ENCODE measurements at places on chromosomes 5 and 9.

DNA sequence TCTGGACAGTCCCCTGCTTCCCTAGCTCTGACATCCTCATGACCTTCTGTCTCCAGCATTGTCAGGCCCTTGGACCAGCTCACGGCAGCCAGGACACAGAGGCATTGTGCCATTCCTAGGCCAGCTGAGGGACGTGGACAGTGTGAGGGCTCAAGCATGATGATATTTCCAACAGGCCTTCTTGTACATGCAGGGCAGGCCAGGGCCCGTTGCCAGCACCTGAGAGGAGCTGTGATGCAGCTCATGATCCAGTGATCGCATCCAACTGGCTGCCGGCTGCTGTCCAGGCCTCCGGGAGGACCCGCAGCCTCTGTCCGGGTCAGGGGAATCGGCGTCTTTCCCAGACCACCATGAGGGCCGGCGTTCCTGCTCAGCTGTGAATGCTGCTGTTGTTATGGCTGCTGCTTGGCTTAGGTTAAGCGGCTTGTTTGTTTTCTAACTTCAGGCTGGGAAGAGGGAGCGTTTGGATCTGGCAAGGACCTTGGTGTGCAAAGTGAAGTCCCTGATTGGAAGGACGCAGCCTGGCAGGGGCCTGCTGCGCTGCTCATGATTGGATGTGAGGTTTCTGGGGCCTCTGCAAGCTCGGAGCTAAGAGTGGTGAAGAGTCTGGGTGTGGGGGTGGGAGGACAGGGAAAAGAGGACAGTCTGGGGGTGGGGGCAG is 53.8 kb downstream of the PDZD2 start:
- DNase-seq: no peak

DNA sequence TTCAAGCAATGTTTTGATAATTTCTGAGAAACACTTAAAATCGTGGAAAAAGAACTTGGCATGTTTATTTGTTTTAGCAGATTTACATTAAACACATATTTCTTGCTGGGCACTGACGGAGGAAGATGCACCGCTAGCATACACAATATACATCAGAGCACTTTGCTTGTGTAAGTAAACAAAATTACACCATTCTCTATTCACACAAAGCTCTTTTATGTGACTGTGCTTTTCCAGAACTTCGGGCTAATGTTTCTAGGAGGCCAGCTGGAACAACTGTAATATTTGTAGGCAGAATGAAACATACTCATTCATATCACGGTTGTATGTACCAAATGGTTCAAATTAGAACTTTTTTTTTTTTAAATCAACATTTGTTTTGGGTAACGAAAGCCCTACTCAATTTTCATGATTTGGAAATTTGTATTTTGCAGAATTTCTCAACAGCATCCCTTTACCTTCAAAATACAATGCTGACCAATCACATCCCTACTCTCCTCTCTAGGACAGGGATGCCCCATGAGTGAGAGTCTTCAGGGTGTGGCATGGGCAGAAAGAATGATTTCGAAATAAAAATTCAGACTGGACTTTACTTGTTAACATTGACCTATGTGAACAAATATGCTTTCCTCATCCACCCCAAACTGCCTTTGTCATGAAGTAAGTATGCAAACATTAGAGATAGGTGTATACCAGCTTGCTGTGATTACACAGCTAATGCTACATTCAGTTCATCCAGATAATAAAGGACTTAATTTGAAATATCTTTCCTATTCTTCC is 425.1 kb downstream of the BNC2 start:
- DNase-seq: no peak

- DNase-seq: no peak
Observed at GRCh38 chr5:97097326-97098230, 44.8 kb downstream of the LIX1 start.

DNA sequence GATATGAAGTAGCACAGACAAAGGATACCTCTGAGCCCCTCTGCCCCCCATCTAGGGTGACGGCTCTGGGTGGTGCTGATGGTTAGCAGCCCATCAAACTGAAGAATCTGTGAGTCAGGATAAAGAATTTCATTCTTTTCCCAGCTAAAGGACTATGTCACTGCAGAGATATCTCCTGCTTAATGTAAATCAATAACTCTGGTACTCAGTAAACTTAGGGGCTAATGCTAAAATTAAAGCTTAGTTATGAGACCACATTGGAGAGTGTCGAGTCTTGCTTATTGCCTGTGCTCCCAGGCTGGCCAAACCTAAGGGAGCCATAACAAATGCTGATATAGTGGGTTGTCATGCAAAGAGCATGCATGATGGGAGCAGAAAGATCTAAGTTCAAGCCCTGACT is 25.6 kb upstream of the ACTBL2 start:
- no peak for DNase-seq

GRCh38 chr5:105350486-105351140 is 1788.0 kb upstream of the NUDT12 start:
- no peak for DNase-seq

DNA sequence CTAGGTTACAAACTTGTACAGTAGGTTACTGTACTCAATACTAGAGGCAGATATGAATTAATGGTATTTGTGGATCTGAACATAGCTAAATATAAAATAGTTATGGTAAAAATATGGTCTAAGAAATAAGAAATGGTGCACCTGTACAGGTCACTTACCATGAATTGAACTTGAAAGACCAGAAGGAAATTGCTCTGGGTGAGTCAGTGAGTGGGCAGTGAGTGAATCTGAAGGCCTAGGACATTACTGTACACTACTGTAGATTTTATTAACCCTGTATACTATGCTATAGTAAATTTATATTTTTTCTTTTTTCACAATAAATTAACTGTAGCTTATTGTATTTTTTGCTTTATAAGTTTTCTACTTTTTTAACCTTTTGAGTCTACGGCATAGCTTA is 1020.4 kb downstream of the CDH18 start:
- DNase-seq: no peak

DNA sequence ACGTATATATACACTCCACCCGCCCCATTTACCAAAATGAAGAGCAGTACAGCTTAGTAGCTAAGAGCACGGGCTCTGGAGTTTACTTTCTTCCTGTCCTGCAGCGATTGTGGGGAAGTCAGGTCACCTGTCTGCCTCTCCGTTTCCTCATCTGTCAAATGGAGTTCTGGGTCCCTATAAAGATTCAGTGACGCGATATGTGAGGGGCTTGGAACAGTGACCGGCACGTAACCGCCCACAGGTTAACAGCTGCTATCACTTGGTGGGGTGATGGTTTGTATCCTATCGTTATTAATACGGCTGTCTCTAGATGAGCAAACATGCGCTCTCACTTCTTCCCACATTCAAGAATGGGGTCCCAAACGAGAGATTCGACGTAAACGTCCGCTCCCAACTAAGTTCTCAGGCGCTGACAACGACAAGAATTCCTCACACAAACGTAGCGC is 426 bp downstream of the FAM114A2 start:
- peak; percentile 7 for DNase-seq

DNA sequence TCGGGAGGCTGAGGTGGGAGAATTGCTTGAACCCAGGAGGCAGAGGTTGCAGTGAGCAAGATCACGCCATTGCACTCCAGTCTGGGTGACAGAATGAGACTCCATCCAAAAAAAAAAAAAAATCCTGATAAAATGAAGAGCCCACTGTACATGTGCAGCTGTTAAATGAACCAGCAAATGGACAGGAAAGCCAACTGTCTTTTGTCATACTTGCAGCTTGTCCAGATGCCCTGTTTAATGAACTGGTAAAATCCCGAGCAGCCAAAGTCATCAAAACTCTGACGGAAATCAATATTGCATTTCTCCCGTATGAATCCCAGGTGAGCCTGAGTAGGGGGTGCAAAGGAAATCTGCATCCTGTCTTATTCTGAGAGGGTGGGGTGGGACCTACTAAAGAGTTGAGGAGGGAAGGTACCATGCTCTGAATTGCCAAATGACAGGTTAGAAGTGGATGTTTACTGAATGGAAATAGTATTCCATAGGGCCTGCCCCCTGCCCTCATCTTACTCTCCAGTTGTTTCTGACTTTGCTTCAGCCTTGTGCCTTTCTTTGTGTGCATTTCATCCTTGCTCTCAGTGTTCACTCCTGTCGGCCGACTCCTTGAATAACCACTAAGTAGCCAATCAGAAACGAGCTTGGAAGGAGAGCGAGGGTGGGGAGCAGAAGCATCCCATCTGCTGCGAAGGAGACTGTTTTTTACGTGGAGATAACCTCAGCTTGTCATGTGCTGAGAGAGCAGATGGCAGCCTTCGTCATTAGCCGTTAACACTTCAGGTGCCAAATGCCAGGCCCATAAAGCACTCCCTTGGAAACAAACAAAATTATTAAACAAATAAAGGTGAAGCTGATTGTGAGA is 45.7 kb upstream of the CFAP157 start:
- DNase-seq: no peak

Data from stimulated activated CD4-positive, alpha-beta T cell treated with anti-CD3 and anti-CD28 coated beads, TNF-alpha, amount 100 ng/mL, for 1 hour (primary cell).